Stimulated activated CD8-positive, alpha-beta memory T cell treated with anti-CD3 and anti-CD28 coated beads, Interleukin-4, amount 100 ng/mL, for 24 hours (primary cell): ENCODE measurements at places on chromosomes 4 and X.

DNA sequence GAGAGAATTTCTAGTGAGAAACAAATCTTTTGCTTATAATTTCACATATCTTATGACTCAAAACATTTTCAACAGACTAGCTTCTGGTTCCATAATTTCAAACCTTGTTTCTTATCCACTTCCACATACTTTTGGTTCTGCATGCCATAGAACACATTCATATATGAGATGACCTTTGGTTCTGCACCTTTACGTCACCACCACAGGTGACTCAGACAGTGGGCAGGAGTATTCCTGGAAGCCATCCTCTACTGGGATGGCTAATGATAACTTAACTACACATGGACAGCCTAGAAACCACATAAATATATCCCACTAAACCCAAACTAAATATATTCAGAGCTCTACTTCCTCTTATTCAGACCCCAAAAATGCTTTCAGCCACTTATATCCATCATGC lies 133.3 kb downstream of the DCK start:
- no peak for DNase-seq

DNA sequence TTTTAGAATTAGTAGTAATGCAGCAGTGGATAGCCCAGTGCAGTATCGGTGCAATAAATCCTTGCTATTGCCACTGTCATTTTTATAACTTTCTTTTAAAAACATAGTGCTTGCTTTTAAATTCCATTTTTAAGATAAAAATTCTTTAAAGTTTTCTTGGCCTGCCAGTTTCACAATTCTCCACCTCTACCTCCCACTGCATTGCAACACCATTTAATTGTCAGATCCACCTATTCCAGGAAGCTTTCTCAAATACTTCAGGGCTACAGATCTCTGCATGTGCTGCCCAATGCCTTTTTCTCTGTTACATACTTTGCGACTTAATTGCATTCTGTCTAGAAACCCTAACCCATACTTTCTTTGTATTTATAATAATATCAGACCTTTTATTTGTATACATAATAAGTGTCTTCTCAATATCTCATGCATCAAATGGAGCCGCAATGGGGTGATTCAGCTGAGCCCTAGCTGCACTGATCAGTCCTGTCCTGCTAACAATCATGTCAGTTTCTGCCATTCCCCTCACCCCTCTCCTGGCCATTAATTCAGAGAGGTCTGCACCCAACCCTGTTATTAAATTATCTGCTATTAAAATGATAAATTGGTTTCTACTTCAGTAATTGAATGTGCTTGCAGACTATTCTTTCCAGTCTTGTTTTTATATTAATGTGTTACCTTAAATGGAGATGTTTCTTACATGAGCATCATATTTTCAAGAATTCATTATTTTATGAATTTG lies 193.1 kb downstream of the SLIT2 start:
- DNase-seq, result no peak

DNA sequence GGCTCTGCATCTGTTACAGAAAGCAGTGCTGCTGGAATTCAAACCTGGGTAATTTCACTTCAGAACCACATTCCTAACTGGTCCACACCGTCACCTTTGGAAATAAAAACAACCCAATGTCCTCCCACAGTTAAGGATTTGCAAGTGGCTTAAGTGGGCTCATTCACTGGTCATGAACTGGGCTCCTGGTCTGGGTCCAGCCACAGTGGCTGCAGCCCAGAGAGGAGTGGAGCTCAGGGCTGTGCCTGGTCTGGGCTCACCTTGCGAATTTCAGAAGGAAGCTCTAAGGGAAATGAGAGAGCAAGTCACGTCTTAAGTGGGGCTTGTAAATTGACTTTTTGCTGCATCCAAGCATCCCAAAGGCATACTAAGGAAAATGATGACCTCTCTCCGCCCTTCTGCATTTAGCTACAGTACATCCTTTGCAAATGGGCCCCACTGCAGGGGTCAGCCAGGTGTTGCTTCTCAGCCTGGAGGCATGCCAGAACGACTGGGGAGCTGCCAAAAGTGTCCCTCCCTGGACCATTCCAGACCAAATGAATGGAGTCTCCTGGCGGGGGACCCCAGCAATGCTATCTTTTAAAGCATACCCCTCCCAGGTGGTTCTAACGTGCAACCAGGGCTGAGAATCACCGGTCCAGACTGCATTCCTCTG lies 25.6 kb upstream of the CRMP1 start:
- DNase-seq, result no peak

DNA sequence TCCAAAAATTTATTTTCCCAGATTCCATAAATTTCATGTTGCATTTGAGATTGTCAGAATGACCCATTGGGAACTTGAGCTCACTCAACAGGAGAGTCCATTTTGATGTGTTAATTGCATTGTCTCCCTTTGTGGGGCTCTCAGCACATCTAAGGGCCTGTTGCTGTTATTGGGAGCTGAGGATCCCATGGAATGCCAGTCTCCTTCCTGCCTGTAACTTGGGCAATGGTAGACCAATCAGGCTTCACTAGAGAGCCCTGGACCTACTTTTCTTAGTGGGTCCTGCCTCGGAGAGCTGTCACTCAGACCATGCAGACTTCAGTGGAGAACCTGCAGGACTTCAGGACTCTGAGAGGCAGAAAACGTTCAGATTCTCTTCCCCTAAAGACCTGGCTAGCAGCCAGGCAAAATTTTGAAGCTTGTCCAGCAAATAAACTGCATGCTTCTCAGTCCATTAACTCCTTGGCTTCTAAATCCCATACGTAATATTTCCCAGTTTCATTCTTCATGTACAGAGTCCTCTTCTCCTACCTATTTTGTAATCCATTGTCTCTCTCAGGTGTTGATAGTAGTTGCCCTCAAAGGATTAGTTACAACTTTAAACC lies 25.1 kb downstream of the OCRL start:
- no peak for DNase-seq

GRCh38 chr4:151530230-151530629 lies 121.3 kb downstream of the FHIP1A start:
- DNase-seq, result no peak

DNA sequence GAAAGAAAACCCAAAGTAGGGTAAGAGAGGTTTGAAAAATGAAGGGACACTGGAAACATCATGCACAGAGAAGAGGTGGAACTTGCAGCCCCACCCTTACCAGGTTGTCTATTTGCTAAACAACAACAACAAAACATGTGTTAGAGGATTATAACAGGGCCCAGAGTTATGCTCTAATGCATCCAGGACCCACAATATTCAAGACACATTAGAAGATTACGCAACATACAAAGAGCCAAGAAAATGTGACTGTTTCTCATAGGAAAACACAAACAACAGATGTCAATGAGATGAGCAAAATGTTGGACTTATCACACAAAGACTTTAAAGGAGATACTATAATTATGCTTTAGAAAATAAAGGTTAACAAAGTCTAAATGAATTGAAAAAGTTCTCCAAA lies 128.5 kb downstream of the LRBA start:
- no peak for DNase-seq

DNA sequence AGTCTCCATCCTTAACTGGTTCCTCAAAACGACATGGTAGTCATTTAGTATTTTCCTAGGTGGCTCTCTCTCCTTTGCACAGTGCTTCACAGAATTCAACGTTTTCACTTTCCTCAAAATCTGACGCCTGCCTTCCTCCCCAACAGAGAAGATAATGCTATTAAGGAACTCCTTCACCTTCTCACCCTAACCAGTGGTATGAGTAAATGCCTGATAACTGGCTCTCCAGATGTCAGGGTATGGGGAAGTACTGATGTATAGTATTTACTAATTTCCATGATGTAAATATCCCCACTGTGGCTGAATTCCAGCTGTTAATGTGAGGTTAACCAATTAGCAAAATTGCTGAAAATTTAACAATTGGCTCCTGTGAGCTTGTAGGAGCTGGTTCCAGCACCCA lies 28.8 kb upstream of the NSUN7 start:
- DNase-seq, result no peak

- no peak for DNase-seq
Observed at GRCh38 chr4:3303923-3304710, 11.3 kb downstream of the RGS12 start.

- no peak for DNase-seq
Observed at GRCh38 chr4:7795983-7796382, 143.7 kb downstream of the AFAP1 start.

- no peak for DNase-seq
Observed at GRCh38 chrX:29471829-29472228, 743.5 kb upstream of the MAGEB2 start.

GRCh38 chr4:71130827-71131603 lies 137.6 kb downstream of the DCK start:
- DNase-seq, result no peak

DNA sequence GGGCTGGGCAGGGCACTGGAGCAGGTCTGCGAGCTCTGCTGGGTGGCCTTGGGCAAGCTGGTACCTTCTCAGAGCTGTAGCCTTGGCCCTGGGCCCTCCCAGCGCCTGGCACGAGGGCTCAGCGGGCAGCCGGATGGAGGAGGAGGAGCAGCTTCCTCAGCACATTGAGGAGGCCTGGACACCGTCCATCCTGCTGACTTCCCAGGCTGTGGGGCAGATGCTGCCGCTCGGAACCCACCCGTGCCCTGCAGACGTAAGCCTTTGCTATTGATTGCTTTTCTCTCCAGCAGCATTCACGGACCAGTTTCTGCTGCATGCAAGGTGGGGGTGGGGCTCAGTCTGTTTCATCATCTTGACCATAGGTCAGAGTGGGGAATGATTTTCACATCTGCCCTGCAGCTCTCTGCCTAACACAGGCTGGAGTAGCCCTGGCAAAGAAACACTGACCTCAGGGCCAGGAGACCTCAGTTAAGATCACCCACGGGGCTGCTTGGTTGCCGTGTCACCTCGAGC lies 80.7 kb upstream of the PSAPL1 start:
- no peak for DNase-seq

- no peak for DNase-seq
Observed at GRCh38 chr4:96173756-96174155, 333.9 kb downstream of the PDHA2 start.

- no peak for DNase-seq
Observed at GRCh38 chr4:170114636-170115035, 24.9 kb upstream of the AADAT start.

GRCh38 chr4:87529187-87529586 lies at the start of gene SPARCL1:
Gene SPARCL1, minus strand, starts transcription at chr4:87529376. Its CDS starts 29,802 bp downstream, at chr4:87499574.
- DNase-seq, result no peak

DNA sequence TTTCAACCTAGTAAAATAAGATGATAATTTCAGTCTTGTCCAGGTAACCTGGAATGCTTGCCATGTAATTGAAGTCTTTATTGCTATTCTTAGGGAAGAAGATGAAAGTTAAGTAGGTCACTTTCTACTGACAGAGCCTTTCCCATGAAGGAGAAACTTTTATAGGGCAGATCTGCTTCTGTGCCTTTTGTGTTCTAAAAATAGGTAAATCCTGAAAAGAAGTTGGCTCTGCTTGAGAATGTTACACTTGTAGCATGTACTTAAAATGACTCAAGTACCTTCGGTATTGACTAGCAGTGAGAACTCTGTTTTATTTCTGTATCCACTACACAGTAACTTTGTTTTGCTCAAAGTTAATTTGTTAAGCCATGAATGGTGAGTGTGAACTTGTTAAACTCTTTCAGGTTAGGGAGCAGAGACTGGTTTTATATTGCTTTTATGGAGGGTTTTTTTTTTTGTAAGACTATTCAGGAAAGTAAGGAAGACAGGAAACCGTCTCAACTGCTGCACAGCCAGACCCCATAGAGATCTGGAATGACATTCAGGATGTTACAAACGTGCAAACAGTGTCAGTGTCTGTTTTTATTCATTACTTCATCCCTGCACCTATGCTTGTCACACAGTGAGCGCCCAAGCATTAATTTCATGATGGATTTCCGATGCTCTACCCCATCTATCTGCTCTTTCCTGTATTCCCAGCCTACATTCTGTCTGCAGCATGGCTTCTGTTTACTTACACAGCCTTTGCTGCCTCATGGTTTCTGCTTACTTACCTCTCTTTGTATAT lies 53.0 kb downstream of the SEPTIN11 start:
- DNase-seq, result no peak

DNA sequence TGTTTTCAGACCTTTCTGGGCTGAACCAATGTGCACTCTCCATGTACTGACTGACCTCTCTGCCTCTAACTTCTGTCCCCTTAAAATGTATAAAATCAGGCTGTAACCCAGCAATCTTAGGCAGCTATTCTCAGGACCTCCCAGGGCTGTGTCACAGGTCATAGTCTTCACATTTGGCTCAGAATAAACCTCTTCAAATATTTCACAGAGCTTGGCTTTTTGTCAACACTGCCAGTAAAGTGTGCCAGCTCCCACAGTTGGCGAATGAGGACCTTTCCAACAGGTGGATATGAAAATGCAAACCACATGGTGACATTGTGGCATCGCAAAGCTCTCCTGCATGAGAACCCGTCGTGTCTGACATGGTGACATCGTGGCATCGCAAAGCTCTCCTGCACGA lies 76.4 kb downstream of the ACOX3 start:
- DNase-seq, result no peak

- no peak for DNase-seq
Observed at GRCh38 chr4:15197005-15197404, 194.7 kb downstream of the CPEB2 start.

- DNase-seq, result no peak
Observed at GRCh38 chrX:71541210-71542022, 8.5 kb downstream of the OGT start.

GRCh38 chr4:185868983-185869382 lies 57.0 kb upstream of the SORBS2 start:
- DNase-seq, result no peak

DNA sequence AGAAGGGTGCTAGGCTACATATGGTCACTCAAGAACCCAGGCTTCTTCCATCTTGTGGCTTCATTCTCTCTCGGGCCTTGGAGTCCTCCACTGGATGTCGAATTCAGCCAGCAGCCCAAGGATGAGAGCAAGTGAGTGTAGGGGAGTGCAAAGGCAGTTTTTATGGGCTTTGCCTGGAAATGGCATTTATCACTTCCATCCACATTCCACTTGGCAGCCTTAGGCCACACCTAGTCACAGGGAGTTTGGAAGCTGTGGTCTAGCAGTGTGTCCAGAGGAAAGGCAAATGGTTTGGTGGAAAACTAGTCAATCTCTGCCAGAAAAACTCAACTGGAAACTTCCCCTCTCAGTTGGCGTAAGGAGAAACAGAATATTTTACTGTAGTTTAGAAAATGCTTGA lies 59.0 kb downstream of the NHS start:
- DNase-seq, result no peak

- DNase-seq, result no peak
Observed at GRCh38 chr4:41325901-41326300, 69.2 kb downstream of the UCHL1 start.

- no peak for DNase-seq
Observed at GRCh38 chr4:78481180-78481579, 70.4 kb upstream of the ANXA3 start.

- DNase-seq, result no peak
Observed at GRCh38 chr4:165403048-165403447, 24.2 kb downstream of the CPE start.

DNA sequence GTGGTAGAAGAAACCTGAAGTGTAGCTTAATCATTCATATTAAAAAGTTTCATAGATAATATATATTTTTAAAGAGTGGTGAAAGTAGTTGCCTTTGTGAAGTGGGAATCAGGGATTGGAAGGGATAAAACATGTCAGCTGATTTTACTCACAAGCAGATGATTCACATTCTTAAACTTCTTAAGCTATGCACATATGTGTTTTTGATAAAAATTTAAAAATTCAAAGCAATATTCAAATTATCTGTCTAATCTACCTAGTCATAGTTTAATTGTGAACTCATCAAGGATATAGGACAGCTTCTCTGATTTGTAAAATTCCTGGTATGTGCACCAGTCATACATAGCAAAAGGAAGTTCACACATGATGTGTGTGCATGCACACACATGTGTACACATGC lies 520.6 kb upstream of the PITX2 start:
- no peak for DNase-seq
